SK-N-SH (cell line): ENCODE measurements at places on chromosomes 11 and 22. TPM values are rescaled to one million over a fixed set of nuclear protein-coding genes. Genes with fewer than 3 reads are reported as not detected.

GRCh38 chr22:39856588-39856987, 37.0 kb downstream of the ENTHD1 start:
- no peak for DNase-seq

- no peak for DNase-seq
Observed at GRCh38 chr11:86735451-86736290, 63.3 kb upstream of the ME3 start.

DNA sequence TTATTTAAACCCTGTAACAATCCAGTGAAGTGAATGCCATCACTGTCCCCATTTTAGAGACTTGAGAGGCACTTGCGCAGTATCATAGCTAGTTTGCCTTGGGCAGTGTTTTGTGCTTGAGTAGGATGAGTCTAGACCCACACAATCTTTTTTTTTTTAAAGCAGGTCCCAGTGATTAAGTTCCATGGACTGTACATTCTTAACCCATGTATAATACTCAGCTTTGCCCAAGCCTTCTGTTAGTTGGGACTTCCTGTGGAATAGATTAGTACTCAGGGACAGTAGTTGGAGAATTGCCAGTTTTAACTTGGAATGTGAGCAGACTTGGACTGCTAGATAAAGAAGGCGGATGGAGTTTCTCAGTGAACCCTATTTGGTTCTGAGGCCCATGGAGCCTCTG, 108.6 kb upstream of the RASSF10 start:
- DNase-seq: no peak

GRCh38 chr11:34627197-34627596, 6.3 kb downstream of the EHF start:
- DNase-seq: no peak

The OR6T1 gene
- polyA plus RNA-seq: not detected in 2 replicates
